Naive thymus-derived CD8-positive, alpha-beta T cell (primary cell): ENCODE measurements at places on chromosomes 7 and 10. TPM values are rescaled to one million over a fixed set of nuclear protein-coding genes. Genes with fewer than 3 reads are reported as not detected.

Gene DNAJB12
- 25.0 TPM for polyA plus RNA-seq

Gene SFRP5
- 12.3 TPM for polyA plus RNA-seq

Gene AKR1B15
- not detected for polyA plus RNA-seq

Gene FAM131B
- 0.54 TPM for polyA plus RNA-seq
